Lung microvascular endothelial cell (primary cell): ENCODE measurements at places on chromosomes 4 and X. TPM values are rescaled to one million over a fixed set of nuclear protein-coding genes. Genes with fewer than 3 reads are reported as not detected.

Gene CPLX1
- total RNA-seq: not detected in 2 replicates

GRCh38 chr4:74056858-74057562 is 18.5 kb upstream of the CXCL3 start:
- peak; percentile 47 for DNase-seq

DNA sequence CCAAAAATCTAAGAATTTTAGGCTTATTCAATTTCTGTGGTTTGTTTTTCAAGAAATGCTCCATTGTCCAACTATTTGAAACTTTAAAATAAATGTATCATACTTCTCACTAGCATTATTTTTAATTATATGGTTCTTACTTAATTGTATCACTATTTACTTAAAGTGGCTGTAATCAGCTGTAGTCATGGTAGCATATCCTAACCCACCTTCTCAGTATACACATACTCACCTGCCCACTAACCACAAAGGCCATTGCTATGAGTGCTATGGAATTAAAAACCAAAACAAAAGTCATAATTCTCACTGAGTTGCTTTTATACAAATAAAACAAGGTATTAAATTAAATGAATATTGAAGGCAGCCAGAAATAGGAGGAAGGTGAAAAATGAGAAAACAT is 5.0 kb downstream of the FBXO8 start:
- DNase-seq: no peak

DNA sequence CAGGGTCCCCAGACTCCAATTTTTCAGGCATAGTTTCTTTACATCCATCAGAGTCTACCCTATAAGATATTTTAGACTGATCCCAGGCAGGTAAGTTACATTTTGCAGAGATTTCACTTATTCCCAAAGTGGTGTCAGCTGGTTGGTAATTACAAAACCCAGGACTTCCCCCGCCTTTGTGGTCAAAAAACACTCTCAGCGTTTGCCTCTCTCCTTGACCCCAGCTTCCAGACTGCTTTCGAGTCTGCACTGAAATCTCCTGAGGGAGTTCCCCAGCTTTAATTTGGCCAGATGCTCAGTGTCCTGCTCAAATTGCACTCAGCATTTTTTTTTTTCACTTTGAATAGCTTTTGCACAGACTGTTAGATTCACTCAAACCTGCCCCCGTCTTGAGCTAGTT is 11.2 kb upstream of the AMOT start:
- DNase-seq: no peak

DNA sequence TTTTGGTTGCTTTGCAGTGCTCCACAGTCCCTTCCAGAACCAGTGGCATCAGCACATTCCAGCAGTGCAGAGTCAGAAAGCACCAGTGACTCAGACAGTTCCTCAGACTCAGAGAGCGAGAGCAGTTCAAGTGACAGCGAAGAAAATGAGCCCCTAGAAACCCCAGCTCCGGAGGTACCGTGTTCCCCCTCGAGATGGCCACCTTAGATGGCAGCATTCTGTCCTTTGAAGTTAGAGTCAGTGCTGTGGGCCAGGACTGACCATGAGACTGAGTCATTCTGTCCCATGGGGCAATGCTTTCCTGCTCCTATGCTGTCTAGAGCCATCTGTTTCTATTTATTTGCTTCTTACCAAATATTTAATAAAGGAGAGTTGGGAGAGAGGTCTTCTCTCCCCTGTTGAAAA is 112.3 kb downstream of the KLHL8 start:
- DNase-seq: peak; percentile 82

DNA sequence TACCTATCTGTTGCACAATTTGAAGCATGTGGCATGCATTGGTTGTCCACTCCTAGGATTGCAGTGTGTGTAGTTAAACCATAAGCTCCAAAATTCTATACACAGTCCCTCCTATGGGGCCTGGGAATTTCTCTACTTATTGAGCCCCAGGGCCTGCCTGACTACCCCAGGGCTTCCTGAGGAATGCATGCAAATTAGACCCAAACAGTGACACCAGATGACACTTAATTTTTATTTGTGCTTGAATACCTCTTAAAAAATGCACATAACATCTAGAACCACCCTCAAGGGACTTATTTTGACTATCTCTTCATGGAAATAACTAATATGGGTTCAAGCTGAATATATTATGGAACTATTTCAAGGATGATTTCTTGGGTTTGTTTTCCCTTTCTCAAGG is 236.4 kb downstream of the PPP1R2C start:
- DNase-seq: no peak

DNA sequence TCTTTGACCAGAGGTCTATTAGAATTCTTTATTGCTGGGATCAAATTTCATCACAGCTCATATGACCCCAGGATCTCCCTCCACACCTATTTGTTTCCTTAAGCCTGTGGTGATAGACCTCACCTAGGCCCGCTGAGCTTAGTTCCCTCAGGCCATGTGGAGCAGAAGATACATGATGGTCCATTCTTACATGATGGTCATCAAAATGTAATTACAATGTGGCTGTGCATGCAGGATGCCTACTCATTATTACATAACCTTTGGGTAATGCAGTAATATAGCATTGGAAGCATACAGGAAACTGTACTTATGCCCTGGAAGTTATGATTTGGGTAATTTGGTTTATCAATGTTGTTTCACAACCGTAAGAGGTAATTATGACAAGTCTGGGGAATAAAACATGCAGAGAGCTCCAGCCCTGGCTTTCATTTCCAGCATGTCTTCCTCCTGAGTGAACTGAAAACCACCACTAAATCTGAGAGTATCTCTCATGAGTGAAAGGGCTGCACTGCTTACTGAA is 67.0 kb upstream of the AGA start:
- no peak for DNase-seq

DNA sequence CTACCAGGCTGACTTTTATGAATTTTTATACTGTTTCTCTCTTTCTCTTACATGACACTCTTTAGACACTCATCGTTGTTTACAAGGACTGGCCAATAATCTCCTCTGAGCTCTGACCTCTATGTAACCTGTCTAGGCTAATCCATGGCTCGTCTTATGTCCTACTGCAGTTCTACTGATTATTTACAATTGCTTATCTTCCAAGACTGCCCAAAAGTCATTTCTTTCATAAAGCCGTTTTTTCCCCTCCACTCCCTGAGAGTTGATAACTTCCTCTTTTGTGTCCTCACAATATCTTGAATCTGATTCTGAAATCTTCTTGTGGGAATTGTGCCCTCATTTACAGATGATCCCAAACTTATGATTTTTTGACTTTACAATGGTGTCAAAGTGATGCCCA is 18.3 kb upstream of the SNCA start:
- DNase-seq: no peak

GRCh38 chr4:45324455-45325417 is 598.4 kb upstream of the GNPDA2 start:
- no peak for DNase-seq

GRCh38 chr4:85748654-85749053 is 273.7 kb downstream of the ARHGAP24 start:
- DNase-seq: no peak

DNA sequence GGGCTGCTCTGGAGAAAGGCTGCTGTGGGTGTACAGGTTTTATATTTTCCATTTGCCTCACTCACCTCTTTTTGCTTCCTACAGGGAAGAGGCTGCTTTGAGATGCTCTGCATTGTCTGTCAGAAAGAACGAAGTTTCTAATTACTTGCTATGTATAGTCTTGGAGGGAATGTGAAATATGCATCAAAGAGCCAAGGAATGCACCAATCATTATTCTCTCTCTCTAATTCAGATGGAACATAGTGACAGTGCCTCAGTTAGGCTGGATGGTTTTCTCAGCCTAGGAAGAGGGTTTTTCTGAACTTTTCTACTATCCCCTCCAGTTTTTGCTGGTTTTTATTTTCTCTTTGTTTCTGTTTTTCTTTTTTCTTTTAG is 106.8 kb upstream of the SLC4A4 start:
- DNase-seq: no peak

DNA sequence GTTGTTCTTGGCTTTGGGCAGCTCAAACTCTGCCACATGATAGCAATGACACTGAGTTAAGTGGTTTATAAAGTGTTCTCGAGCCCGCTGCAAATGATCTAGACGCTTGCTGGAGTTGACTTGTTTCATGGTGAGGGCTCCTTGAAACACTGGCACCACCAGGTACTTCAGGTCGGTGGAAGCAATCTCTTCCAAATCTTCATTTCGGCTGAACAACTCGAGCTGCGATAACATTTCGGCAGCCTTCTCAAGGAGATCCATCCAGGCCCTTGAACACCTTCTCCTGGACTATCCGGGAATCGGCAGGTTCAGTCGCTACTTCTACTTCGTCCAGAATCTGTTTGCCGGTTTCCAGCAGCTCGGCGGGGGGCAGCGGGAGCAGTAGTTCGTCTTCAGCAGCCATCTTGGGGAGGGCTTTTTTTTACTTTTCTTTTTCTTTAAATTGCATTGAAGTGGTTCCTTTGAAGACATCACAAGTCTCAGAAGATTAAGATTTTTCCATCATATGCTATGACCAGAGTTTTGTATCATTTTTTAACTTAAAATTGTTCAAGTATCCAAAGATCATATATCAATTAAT is 28.0 kb downstream of the HNRNPDL start:
- no peak for DNase-seq

Gene FAM236B
- total RNA-seq: not detected in 2 replicates

Gene GABRB1
- total RNA-seq: not detected in 2 replicates

GRCh38 chrX:47458528-47458927 is 24.5 kb downstream of the ZNF41 start:
- DNase-seq: no peak

- no peak for DNase-seq
These were observed 285.2 kb upstream of the GATB start for GRCh38 chr4:152045807-152046571.

DNA sequence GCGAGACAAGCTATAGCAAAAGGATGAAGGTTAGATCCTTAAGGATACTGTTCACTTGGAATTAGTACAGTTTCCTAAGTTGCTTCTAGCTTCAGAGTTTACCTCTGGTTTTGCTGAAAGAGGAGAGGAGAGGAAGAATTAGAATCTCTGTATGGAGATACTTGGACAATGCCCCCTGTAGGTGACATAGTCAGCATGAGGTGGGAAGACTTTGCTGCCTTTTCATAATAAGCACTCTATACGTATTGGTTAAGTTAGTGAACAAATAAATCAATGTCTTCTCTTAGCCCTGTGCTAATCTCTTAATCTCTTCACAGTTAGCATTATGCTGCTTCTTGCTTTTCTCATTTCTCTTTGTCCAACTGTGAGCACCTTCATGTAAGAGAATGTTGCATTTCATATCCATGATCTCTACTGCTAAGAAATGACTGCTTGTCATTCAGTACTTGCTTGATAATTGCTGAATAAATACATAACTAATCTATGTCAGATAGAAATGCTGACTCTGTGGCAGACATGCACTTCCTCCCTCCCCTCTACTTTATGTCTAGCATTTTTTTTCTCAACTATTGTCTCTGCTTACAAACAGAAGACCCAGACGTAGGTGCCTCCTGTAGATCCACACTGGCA is 527.2 kb downstream of the GBA3 start:
- DNase-seq: no peak

DNA sequence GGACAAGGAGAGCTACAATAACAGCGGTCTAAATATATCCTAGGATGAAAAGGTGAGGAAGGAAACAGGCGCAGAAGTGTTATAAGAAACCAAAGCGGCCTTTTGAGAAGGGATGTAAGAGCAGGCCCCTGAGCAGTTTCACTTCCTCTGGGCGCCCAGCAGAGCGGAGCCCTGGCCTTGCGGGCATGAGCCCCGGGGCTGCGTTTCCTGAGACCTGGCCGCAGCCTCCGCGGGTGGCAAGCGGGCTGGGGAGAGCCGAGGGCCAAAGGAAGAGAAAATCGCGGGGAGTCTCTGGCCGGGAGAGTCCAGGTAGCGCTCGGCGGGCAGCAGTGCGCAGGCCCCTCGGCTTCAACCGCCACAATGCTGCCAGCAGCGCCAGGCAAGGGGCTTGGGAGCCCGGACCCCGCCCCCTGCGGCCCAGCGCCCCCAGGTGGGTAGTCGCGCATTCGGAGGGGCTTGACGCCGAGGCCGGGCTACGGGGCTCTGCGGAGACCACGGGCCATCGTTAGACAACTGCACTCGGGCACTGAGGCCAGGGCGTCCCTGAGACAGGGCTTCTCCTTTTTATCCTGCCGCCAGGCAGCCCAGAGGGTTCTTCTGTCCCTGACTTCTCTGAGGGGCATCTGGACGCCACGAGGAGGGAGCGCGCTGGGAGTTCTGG is at the start of gene BANK1:
Gene BANK1, plus strand, starts transcription at position 210 of the 661 bp plus-strand sequence. Its CDS starts 151 bp downstream, at position 361.
- DNase-seq: peak; percentile 19

Gene LIMCH1
- total RNA-seq: 15.7 and 20.7 TPM in 2 replicates

DNA sequence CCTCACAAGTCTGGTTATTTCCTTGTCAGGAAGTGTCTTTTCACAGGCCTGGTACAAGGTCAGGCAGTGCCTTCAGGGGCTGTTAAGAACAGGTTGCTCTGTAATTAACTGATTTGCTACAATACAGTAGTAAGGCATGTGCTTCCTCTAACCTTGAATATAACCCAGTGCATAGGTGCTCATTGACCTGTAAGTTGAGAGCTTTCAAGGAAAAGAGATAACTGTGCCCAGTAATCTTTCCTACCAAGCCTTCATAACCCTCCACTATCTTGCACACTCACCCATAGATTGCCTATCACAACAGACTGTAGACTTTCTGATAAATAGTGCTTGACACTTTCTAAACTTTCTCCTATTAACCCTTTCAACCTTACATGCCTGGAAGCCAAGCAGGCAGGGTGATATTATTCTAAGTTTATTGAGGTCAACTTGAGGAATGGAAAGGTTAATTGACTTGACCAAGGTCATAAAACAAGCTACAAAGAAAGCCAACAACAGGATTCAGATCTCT is 148.1 kb downstream of the PPARGC1A start:
- DNase-seq: no peak

GRCh38 chr4:176034499-176034898 is 31.1 kb upstream of the WDR17 start:
- peak; percentile 22 for DNase-seq

- DNase-seq: no peak
These were observed 399.0 kb downstream of the GBA3 start for GRCh38 chr4:23091711-23092110.

- DNase-seq: no peak
These were observed 168.4 kb upstream of the TENM3 start for GRCh38 chr4:182074810-182075209.

DNA sequence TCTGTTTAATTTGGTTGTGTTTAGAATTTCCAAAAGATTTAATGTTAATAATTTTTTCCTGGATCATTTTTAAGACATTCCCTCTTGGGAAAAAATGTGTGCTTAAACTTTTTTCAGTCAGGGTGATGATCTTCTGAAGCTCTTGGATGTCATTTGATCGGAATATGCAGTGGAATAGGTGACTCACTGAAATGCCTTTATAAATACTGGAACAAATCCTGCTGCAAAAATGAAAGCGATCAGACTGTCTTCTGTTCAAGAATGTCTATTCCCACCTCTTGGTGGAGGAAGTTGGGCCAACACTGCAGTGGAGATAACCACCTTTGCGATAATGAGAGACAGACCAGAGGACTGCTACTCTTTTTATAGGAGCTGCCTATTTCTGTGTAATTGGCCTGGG is 46.7 kb downstream of the LARP1B start:
- DNase-seq: peak; percentile 12

Gene PPEF2
- under 0.01 TPM in 1 of 2 replicates, not detected in the other for total RNA-seq

- DNase-seq: peak; percentile 91
These were observed 99.4 kb downstream of the C4orf51 start for GRCh38 chr4:145779319-145779801.

- no peak for DNase-seq
These were observed 85.3 kb upstream of the RBPJ start for GRCh38 chr4:26235500-26235899.

- no peak for DNase-seq
These were observed 85.8 kb downstream of the DCLK2 start for GRCh38 chr4:150164055-150164454.
